HuH-7 (cell line): ENCODE measurements at places on chromosomes 7 and 10.
A peak's percentile ranks its signal among the peaks of the same experiment; 100 is the strongest.

DNA sequence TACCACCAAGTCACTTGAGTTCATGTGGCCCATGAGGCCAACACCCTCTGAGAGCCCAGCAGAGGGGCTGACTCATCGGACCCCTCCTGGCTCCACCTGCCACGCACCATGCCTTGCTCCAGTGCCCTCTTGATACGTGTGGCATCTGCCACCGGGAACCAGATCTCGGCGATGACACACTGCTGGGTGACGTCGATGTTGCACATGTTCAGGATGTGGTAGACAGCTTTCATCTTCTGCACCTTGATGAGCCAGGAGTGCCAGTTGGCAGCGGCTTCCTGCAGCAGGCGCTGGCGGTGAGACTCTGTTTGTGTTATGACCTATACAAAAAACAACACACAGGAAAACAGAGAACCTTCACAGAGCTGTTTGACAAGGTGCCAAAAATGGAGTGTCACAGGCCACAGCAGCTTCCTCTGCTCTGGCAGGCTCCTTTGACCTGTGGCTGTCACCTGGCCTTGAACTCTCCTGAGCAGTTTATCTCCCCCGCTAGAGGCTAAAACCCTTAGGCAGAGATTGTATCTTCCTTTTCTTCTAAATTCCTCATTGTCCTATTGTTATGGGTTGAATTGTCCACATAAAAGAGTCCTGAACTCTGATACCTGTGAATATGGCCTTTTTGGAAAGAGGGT is 45.2 kb upstream of the TMEM213 start:
- DNase-seq, result no peak

GRCh38 chr10:4018054-4018511 is 233.1 kb upstream of the KLF6 start:
- DNase-seq, result no peak

- DNase-seq, result no peak
These were observed 30.9 kb downstream of the AGR3 start for GRCh38 chr7:16850614-16851466.

- DNase-seq, result no peak
These were observed 11.0 kb downstream of the IMPDH1 start for GRCh38 chr7:128398841-128399135.

- peak; percentile 41 for DNase-seq
These were observed 10.6 kb upstream of the LYZL2 start for GRCh38 chr10:30639946-30640786.

- no peak for DNase-seq
These were observed 57.0 kb upstream of the TMEM106B start for GRCh38 chr7:12154119-12154518.

DNA sequence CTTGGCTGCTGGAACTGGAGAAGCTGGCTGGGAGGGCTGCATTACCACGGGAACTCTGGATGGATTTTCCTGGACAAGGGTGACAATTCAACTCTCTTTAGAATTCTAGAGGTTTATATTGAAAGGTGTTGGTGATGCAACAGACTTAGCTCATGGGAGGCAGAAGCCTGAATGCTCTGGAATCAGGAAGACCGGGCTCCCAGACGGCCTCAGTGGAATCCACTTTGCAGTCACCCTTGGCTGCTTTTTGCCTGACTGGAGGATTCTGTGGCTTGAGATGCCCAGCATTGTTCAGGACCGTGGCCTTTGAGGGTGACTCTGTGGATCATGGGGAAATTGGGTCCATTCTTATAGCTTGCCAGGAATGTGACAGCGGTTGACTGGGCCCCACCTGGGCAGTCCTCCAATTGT is 32.3 kb downstream of the PYROXD2 start:
- DNase-seq, result no peak

DNA sequence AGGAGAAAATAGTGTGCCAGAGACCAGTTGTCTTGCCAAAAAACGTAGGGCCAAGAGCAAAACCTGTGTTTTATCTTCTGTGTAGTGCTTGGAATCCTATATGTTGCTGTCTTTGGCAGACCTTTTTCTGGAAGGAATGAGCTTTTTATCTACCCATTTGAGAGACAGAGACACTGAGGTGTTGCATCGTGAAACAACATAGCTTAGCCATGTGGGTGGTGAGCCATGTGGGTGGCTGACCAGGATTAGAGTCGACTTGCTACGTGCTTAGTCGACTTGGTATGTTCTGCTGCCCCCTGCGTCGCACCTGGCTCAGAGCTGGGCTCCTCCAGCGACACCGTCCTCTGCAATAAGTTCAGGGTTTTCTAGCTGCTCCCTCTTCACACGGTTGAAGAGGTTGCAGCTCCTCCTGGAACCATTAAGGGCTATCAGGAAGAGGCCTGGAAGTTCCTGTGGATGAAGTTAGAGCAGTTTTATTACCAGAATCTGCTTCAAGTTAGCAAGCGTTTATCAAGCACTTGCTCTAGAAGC is 175.8 kb downstream of the SH2D4B start:
- DNase-seq, result no peak

- no peak for DNase-seq
These were observed 35.9 kb downstream of the TCF7L2 start for GRCh38 chr10:112985690-112986543.

DNA sequence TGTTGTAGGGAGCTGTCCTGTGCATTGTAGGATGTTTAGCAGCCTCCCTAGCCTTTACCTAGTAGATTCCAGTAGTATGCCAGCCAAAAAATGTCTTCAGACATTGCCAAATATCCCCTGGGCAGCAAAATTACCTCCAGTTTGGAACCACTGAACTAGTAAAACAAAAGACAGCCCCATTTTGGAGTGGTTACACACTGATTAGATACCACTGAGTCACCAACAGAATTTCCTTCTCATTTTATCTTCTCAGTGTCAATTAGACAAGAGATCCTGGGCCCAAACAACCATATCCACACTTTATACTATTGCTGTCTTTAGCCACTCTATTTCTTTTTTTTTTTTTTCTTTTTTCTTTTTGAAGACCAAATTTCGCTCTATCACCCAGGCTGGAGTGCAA is 3.5 kb upstream of the CCDC6 start:
- DNase-seq, result no peak

- DNase-seq, result no peak
These were observed 8.8 kb upstream of the STEAP4 start for GRCh38 chr7:88315522-88315921.

- no peak for DNase-seq
These were observed 102.2 kb upstream of the DIP2C start for GRCh38 chr10:791639-792038.

- DNase-seq, result no peak
These were observed 87.2 kb downstream of the AHR start for GRCh38 chr7:17385612-17386011.

GRCh38 chr7:136971776-136972175 is 103.3 kb downstream of the CHRM2 start:
- no peak for DNase-seq

DNA sequence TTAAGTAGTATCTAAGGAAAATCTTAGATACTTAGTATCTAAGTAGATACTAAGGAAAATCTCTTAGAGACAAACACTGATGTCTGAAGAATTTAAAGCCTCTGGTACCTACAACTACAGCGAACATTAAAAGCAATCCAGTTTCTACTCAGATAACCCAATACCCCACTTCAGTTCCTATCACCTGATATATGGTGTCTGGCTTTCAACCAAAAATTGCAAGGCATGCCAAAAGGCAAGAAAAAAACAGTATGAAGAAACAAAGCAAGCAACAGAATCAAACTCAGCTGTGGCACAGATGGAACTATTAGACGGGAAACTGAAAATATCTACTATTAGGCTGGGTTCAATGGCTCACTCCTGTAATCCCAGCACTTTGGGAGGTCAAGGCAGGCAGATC is 31.1 kb downstream of the ARHGAP12 start:
- DNase-seq, result no peak

DNA sequence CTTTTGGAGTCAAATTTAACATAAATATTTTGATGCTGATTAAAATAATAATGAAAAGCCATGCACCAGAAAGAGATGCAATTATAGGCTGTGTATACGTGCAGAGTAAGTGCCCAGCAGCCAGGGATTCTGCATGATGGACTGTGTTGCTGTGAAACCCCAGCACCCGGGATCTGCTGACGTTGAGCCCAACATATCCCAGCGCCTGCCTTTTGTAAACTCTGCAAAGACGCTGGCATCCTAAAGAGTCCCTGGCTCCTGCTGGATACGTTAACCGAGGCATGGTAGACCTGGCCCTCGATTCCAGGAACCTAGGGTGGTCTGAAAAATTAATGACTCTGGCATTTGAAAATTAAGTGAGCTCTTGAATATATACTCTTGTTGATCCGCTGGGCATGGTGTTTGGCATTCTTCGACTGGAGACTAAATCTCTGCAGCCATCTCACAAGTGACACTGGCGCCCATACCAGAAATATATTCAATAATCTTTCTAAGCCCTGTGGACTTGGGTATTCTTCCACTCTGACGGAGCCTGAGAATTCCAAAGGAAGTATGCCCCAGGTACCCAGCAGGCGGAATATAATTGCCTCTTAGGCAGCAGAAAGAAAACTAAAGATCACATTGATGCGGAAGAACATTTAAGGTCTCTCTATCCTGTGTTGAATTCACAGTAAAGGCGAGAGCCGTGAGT is 191.2 kb upstream of the SH2B2 start:
- no peak for DNase-seq

- no peak for DNase-seq
These were observed 4.9 kb downstream of the PCOLCE start for GRCh38 chr7:100607111-100607510.

GRCh38 chr7:122901250-122901649 is 15.0 kb upstream of the CADPS2 start:
- no peak for DNase-seq

- no peak for DNase-seq
These were observed 145.6 kb downstream of the PFKFB3 start for GRCh38 chr10:6348096-6348874.
